CD8-positive, alpha-beta T cell (primary cell): ENCODE measurements at places on chromosomes 2 and 18. TPM values are rescaled to one million over a fixed set of nuclear protein-coding genes. Genes with fewer than 3 reads are reported as not detected.

TMEM17 gene
- total RNA-seq, result not detected

ABCG8 gene
- not detected for total RNA-seq

NAT8 gene
- total RNA-seq, result not detected

SP110 gene
- total RNA-seq, result 58.1 TPM

RAX gene
- total RNA-seq, result not detected

PSMA8 gene
- 0.25 TPM for total RNA-seq

CNDP1 gene
- 0.44 TPM for total RNA-seq

NDC80 gene
- 7.1 TPM for total RNA-seq

SPHKAP gene
- total RNA-seq, result not detected

GTF2A1L gene
- total RNA-seq, result not detected

HOXD10 gene
- not detected for total RNA-seq

EPC2 gene
- 94.2 TPM for total RNA-seq
